ENCODE measurements at places on chromosomes 7 and 10.

DNA sequence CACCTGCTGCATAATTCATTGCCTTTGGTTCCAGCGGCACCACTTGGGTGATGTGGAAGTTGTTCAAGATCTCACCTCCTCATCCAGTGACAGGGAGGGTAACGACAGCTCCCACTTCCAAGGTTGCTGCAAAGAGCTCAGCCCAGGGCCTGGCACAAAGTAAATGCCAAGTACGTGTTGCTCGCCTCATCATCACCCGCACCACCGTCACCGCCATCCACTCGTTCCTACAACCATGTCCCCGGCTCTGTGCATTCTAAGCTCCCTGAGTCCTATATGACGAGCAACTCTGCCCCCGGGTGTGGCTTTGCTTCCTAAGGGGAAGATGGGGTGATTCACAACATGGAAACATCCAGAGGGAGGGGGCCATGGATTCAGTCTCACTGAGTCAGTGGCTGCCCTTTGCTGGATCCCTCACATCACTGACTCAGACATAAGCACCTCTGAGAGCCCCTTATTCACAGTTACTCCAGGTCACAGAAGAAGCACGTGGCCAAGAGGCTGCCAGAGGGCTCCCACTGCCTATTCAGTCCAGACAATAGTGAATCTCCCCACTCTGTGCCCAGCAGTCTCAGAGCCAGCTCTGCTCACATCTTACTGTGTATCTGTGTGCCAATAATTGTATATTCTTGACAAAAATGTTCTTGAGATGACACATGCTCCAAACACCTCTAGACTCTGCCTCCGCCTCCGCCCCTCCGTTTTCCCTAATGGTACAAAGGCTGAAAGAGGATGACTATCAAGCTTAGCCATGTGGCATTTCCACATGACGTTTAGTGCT lies 159.1 kb downstream of the GFRA1 start:
- DNase-seq: no peak

DNA sequence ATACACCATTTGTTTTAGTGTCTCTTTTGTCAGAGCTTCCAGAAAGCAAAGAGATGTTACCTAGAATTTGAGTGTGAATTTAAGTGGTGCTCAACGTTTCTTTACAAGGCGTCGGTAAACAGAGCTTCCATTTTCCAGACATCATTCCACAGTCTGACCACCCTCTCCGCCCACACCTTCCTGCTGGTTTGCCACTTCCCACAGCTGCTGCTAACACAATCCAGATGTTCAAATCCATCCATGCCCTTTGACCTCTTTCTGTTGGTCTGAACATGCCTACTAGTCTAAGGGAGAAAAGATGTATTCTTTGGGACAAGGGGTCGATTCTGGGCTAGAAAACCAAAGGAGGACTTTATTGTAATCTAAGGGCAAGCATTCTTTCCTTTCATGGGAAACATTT lies 86.1 kb downstream of the FAM107B start:
- no peak for DNase-seq

DNA sequence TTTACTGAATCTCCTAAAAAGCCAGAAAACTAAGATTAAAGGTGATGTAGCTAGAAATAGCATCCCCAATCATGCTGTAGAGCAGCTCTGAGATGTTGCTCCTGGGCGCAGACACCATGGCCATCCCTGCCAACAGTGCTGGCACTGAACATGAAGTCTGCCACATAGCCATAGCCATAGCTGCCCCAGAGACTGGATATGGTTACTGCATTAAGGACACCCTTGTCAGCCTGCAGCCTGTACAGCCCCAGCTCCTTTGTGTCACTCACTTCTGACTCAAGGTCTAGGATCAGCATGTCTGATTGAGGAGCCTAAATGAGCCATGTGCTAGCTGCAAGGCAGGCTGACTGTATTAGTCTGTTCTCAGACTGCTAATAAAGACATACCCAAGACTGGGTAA lies 284.6 kb downstream of the RPS24 start:
- no peak for DNase-seq

GRCh38 chr7:99112097-99112496 lies 31.8 kb downstream of the SMURF1 start:
- DNase-seq: no peak

DNA sequence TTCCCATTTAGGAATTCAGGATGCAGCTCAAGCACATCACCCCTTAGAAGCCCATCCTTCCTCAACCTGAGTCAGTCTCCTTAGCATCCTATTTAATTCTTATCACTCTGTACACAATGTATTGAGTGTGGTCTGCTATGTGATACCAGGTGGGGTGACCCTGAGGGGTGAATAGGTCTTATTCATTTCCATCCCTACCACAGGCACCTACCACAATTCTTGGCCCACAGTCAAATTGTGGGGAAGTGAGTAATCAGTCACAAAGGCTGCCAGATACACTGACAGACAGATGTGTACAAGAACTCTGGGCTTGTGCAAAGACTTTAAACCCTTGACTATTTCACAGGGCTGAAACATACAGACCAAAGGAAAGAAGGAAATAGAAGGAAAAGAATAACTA lies 560.5 kb downstream of the PARD3 start:
- no peak for DNase-seq

- DNase-seq: no peak
These were observed 156.3 kb upstream of the TMEM106B start for GRCh38 chr7:12054830-12055229.

DNA sequence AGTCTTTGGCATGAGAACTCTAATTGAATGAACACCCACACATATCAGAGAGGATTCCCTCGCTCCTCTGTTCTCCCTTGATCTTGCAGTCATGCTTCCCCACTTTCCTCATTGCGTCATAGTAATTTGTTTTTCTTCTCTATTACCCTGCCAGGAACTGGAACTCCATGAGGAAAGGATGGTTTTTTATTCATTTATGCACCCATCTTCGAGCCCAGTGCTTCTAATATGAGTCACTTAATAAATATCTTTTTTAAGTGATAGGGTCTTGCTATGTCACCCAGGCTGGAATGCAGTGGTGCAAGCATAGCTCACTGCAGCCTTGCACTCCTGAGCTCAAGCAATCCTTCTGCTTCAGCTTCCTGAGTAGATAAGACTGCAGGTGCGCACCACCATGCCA lies 83.5 kb downstream of the OTUD1 start:
- DNase-seq: no peak

- no peak for DNase-seq
These were observed 1049.3 kb upstream of the C7orf33 start for GRCh38 chr7:147541261-147541660.

DNA sequence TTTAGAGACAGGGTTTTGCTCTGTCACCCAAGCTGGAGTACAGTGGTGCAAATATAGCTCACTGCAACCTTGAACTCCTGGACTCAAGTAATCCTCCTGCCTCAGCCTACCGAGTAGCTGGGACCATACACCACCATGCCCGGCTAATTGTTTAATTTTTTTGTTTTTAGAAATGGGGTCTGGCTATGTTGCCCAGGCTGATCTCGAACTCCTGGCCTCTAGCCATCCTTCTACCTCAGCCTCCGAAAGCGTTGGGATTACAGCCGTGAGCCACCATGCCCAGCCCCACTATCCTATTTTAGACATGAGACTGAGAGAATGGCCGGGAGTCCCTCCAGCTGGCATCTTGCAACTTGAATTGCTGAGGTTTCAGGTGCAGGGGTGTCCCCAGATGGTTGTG lies 39.4 kb downstream of the KCTD7 start:
- DNase-seq: no peak

GRCh38 chr7:76512941-76513816 lies 2.8 kb downstream of the UPK3B start:
- peak; percentile 68 for DNase-seq

DNA sequence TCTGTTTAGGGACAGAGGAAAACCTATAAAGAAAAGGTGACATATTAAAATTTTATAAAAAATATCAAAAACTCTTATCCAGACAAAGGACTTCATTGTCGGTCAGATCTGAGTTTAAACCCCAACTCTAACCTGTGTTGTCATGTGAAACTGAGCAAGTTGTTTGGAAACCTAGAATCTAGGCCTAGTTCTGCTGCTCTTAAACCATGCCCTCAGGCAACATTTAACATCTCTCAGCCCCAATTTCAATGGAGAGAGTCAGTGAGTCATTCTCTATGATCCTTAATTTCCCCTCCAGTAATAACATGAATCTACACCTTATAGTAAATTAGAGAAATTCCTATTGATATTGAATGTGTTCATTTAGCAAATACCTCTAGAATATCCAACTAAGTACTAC lies 192.3 kb downstream of the IMMP2L start:
- no peak for DNase-seq

DNA sequence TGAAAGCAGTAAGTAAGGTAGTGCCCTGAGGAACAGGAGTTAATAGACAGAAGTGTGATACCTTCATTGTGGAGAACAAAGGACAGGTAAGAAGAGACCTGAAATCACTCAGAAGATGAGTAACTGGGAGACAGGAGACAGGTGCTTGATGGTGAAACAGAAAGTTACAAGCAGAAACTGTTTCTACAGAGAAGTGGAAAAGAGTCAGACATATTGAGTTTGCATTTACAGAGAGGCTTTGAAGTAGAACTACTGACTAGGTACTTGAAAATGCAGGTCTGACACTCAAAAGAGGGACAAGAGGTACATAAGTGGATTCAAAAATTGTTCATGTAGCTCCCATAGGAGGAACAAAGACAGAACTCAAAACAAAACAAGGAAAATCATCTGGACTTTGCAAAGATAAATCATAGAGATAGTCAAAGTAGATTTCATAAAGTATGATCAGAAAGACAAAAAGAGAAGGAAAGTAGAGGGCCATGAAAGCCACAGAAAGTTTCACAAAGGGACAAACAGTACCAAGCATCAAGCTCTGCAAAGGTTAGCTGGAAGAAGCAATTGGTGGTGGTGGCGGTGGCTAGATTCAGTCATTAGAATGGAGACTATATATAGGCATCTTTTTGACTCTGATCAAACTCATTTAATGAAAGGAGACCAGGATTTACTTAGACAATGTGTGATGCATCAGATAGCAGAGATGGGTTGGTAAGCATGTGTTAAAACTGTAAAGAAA lies 198.4 kb downstream of the PCLO start:
- DNase-seq: no peak

DNA sequence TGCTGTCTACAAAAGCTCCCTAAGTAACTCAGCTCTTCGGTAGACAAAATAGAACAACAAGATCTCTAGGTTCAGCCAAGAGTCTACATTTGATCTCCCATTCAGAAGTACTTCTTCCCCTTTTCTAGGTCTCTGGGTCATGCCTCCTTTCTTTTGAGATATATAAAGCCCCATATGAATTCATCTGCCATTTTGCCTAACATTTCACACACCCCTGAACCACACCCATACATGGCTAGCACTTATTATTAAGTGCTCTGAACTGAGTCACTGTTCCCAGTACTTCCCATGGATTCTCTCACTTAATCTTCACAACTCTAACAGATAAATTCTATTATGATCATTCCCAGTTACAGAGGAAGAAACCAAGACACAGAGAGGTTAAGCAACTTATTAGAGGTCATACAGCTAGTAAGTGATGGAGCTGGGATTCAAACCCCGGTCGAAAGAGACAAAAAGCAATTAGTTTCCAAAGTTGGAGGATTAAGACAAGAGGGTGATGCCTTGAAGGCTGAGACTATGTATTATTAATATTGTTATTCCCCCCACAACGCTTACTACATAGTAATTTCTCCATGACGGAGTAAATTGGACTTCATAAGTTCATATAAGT lies 17.3 kb downstream of the MYOF start:
- DNase-seq: no peak

DNA sequence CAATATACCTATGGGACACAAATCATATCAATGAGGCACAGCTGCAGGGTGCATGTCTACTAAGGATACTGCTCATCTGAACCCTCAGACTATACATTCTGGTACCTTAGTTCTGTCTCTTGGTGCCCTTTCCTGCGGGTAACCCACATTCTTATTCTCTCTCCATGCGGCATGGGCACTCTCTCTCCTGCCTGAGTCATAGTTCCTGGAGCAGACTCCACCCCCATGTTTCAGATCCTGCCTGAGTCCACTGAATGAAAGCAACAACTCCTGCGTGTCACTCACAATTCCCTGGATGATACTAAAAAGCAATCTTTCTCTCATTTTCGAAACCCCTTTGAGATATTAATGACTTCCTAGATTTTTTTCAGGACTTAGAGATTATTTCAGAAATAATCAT lies 653.1 kb upstream of the C7orf33 start:
- DNase-seq: no peak

DNA sequence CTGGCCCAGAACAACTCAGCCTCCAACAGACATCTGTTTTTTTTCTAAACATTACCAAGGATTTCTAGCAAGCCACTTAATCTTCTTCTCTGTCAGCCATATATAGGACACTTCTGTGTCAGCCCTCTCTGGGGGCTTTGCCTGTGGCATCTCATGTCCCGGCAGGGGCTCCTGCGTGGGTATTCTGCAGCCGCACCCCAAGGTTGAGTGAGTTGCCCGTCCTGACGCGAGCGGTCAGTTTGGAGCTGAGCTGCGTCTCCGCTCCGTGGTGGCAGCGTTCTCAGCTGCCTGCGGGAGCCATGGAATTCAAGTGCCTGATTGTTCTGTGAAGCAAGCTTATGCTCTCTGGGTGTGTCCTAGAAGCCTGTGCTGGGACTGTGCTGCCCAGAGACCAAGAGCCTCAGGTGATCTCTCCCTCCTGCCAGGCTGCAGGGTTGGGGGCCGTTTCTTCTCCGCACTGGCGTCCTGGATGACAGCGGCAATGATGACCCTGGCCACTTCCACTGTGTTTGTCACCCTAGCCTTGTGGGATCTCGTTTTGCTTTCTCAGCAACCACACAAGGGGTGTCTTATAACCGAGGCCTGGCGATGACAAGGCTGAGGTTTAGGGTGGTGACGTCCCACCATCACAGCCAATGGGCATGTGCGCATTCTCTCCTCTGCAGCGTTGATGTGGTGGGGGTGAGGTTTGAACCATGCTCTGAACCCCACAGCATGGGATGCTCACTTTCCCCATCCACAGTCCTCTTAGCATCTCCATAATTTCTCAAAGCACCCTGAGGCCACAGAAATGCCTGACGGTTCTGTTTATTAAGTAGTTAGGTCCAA lies 612.6 kb upstream of the FOXK1 start:
- DNase-seq: no peak

- no peak for DNase-seq
These were observed 85.5 kb downstream of the TBXAS1 start for GRCh38 chr7:139914306-139915267.

GRCh38 chr10:34966451-34966850 lies 123.7 kb downstream of the CUL2 start:
- no peak for DNase-seq

DNA sequence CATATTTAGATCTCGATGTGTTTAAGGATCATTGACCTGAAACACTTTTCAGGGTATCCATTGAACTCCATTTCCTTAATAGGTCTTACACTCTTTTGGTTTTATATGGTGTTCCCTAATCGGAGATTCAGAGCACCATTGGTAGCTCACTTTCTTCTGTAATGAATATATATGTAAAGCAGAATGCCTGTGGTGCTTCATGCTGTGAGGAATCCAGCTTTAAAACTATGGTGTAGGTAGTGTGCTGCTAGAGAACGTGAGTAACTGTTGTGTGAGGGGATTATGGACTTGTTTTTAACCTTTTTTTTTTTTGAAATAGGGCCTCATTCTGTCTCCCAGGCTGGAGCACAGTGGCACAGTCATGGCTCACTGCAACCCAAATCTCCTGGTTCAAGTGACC lies 376.9 kb upstream of the LRGUK start:
- DNase-seq: no peak

GRCh38 chr7:54932818-54933543 lies 85.8 kb upstream of the EGFR start:
- peak; percentile 87 for DNase-seq

- no peak for DNase-seq
These were observed 16.2 kb upstream of the NME8 start for GRCh38 chr7:37832194-37832593.

GRCh38 chr10:33927347-33927746 lies 592.9 kb upstream of the NRP1 start:
- no peak for DNase-seq

- no peak for DNase-seq
These were observed 187.4 kb upstream of the TMEM72 start for GRCh38 chr10:44723619-44724325.
